Lower leg skin (tissue), 4 donors: ENCODE measurements at places on chromosomes 11 and 22. TPM values are rescaled to one million over a fixed set of nuclear protein-coding genes. Genes with fewer than 3 reads are reported as not detected.
A peak's percentile ranks its signal among the peaks of the same experiment; 100 is the strongest.

- peak; percentile 80 for DNase-seq
Measured at GRCh38 chr11:67463680-67464410, 5.2 kb downstream of the TMEM134 start.

DNA sequence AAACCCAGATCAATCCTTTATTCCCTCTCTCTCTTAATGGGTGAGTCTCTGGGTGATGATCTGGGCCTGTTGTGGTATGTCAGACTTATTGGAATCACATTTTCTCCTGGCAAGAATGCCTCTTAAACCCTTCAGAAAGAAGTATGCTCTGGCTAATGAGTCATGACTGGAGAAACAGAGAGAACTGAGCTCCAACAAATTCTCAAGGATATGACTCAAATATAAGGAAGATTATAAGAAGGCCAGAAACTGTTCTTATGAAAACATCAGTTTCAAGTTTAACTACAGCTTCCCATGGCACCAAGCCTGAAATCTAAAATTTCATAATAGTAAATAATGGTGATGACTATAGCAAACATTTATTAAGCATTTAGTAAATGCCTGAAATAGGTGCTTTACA, 83.9 kb downstream of the OR5AK2 start:
- no peak for DNase-seq

Gene HEPHL1
- 1.7 TPM for total RNA-seq

GRCh38 chr11:44652901-44653644, 73.7 kb upstream of the TSPAN18 start:
- peak; percentile 79 for DNase-seq
